Suppressor macrophage treated with lipopolysaccharide for 1 hour (primary cell): ENCODE measurements at places on chromosomes 7 and 10.

GRCh38 chr10:90447831-90448230 lies 410.0 kb downstream of the HTR7 start:
- no peak for DNase-seq

DNA sequence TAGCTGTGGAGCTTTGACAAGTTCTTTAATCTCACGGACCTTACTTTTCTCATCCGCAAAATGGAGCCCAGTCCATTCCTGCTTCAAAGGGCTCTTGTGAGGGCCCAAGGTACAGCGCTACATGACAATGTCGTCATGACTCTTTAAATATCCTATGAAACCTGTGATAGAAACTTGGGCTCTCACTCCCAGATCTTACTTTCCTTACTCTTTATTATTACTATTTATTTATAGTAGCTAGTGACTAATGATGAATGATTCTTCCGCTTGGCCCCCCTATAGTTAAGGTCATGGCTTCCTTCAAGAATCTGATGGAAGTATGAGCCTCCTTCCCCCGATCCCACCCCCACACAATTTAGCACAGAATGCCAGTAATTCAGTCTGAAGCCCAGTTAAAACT lies 41.9 kb downstream of the RBM20 start:
- no peak for DNase-seq

GRCh38 chr7:158759749-158760444 lies 55.3 kb upstream of the NCAPG2 start:
- DNase-seq, result no peak

DNA sequence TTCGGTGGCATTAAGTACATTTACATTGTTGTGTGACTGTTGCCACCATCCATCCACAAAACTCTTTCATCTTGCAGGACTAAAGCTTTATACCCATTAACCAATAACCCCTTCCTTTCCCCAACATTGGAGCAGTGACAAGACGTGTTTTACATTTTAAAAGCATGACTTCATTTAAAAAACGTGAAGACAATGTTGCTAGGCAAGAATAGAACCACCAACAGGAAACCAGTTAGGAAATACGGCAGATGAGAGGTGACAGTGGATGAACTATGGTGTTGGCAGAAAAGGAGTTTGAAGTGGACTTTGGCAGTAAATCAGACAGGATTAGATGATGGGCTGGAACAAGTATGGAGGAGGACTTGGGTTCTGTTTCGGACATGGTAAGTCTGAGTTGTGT lies 17.0 kb downstream of the TMEM236 start:
- DNase-seq, result no peak

DNA sequence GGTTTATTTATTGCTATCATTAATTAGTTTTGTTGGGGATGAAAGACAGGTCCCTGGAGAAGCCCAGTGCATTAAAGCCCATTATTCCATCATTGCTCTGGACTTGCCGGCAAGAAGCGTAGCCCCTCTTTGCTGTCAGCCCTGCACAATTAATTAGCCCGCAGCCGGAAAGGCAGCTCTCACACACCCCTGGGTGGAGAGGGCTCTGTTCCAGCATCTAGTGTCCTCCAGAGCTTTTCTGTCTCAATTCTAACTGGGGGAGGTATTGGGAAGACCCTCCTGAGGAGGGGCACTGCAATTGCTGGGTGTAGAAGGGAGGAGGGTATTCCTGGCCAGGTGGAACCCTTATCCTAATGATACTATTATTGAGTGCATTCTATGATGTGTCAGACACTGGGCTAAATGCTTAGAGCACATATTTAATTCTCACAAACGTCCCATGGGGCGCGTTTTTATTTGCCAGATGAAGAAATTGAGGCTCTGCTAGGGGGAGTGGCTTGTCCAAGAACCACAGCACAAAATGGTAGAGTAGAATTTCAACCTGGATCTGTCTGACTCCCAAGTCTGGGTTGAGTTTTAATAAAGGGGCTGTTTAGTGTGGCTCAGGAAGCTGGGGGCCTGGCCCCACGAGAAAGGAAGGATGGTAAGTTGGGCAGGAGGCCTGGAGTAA lies 148.1 kb upstream of the PCBD1 start:
- DNase-seq, result no peak

DNA sequence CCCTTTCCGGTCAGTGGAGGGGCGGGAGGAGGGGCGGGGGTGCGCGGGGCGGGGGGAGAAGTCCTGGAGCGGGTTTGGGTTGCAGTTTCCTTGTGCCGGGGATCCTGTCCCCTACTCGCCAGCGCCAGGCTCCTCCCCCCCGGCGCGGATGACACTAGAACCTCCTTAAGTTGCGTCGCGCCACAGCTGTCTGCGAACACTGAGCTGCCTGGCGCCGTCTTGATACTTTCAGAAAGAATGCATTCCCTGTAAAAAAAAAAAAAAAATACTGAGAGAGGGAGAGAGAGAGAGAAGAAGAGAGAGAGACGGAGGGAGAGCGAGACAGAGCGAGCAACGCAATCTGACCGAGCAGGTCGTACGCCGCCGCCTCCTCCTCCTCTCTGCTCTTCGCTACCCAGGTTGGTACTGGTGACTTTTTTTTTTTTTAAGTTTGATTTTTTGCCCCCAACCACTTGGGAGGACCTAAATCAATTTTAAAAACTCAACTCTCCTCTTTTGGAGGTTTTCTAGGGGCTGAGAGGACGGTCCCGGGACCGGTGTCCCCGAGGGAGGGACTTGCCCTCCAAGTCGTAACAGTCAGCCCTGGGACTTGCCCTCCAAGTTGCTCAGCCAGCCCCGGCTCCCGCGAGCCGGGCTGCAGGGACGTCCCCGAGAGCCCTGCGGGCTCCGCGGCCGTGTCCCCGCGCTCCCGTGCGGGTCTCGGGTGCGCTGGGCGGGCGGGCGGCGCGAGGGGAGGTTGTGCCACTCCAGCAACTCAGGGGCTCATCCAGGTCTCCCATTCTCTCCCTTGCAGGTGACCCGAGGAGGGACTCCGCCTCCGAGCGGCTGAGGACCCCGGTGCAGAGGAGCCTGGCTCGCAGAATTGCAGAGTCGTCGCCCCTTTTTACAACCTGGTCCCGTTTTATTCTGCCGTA lies at the start of gene GATA3:
Gene GATA3, plus strand, starts transcription at position 195 of the 914 bp plus-strand sequence. CDS start 968 bp downstream, outside the sequence.
- DNase-seq, result peak; percentile 68

GRCh38 chr10:7957591-7957990 lies 96.9 kb upstream of the GATA3 start:
- DNase-seq, result no peak

DNA sequence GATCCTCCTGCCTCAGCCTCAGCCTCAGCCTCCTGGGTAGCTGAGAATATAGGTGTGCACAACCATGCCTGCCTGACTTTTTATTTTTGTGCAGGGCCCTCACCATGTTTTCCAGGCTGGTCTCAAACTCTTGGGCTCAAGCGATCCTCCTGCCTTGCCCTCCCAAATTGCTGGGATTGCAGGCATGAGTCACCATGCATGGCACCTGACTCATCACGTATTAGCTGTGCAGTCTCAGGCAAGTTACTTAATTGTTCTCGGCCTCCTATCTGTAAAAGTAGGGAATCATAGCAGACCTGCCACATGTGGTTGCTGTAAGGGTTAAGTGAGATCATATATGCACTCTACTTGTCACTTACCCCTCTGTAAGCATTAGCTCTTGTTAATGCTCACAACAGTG lies 117.2 kb downstream of the ANLN start:
- no peak for DNase-seq

GRCh38 chr7:83850125-83850524 lies 201.2 kb upstream of the SEMA3E start:
- DNase-seq, result no peak

GRCh38 chr7:9124320-9124719 lies 690.9 kb downstream of the NXPH1 start:
- DNase-seq, result no peak

GRCh38 chr7:12173671-12174070 lies 37.4 kb upstream of the TMEM106B start:
- no peak for DNase-seq

- no peak for DNase-seq
Observed at GRCh38 chr10:66811211-66811610, 114.6 kb upstream of the LRRTM3 start.

- no peak for DNase-seq
Observed at GRCh38 chr7:113912876-113913275, 5.9 kb downstream of the PPP1R3A start.

GRCh38 chr7:33923440-33924229 lies 18.3 kb downstream of the BMPER start:
- DNase-seq, result no peak

DNA sequence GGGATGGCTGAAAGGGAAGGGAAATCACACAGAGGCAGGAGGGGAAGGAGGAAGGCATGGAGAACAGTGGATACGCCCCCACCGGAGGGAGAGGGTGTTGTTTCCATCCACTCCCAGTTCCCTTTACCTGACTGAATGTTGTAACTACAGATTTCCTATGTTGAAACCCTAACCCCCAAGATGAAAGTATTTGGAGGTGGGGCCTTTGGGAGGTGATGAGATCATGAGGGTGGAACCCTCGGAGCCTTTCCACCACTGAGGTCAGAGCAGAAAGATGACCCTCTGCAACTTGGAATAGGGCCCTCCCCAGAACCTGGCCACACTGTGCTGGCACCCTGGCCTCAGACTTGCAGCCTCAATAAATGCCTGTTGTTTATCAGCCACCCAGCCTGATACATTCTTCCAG lies 48.6 kb upstream of the CNPY1 start:
- peak; percentile 19 for DNase-seq

DNA sequence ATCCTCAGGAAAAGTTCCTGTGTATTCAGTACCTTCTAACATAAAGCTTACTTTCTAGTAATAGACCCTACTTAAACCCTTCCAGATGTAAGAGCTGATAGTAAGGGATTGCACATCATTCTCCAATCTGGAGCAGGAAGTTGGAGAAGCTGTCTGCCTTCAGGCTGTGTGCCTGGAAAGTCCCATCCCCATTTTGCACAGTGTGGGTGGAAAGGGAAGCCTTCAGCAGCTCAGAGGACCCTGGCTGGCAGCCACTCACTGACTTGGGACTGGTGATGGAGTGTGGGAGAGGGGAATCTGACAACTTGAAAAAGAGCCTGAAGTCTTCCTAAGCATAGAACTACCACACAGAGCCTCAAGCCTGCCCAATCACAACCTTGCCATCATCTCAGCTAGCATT lies 164.1 kb upstream of the ADO start:
- peak; percentile 95 for DNase-seq

DNA sequence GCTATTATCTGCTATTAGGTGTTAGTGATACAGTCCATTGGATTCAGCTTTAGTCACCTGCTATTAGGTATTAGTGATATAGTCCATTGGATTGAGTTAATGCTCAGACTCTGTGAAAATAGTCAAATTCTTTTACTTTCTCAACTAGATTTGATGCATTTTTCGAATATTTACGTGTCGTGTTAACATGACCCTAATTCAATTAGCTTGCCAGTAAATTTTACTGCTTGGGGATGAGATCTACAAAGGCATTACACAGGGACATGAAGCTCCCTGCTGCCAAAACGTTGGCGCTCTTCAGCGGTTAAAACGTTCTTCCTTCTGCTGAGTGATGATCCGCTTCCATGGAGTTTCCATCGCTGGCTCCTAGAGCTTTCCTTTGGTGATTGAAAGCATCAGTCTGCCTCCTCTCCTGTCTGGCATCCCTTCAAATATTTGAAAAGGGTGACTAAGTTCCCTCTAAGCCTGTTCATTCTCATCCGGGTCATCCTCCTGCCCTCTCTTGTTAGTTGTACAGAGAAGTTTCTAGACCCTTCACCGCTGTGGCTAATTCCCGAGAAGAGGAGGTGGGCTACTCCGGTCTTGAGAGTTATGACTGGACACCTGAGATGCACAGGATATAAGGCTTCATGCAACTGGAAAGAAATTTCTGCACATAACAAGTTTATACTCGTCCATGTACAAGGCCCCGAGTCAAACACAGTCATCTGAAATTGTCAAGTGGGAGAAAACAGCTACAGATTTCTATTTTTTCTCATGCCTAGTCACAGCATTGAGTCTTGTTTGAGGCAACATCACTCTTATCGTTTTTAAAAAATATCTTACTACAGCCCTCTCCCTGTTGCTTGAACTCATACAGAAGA lies 254.0 kb downstream of the KLF6 start:
- DNase-seq, result no peak

GRCh38 chr7:99365318-99366141 lies 9.0 kb upstream of the ARPC1B start:
- peak; percentile 46 for DNase-seq

DNA sequence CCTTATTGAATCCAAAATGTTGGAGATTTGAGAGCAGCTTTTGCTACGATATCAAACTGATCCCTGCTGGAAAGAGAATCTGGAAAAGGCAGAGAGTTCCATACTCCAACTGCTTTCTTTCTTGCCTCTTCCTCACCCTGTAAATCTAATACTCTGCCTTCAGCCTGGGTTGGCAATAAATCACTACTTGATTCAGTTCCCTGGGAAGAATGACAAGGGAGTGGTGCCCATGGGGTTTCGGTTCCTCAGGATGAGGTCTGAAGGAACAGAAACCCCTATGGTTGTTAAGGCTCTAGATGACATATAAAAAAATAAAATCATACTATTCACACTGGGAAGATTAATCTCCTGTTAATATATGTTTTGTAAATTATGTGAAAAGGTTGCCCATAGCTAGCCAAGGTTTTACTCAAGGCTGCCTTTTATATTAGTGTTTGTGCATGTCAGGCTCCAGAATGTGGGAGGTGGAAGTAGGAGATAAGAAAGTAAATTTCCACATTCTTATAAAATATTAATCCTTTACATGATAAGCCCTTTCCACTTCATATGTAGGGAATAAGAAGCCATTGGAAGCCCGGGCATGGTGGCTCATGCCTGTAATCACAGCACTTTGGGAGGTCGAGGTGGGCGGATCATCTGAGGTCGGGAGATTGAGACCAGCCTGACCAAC lies 106.2 kb upstream of the CACNA2D1 start:
- no peak for DNase-seq

- DNase-seq, result no peak
Observed at GRCh38 chr7:137820677-137821420, 25.9 kb downstream of the DGKI start.

GRCh38 chr7:38908759-38909335 lies at the start of gene VPS41:
Gene VPS41, minus strand, starts transcription at chr7:38909191. Its CDS starts 17 bp downstream, at chr7:38909174.
- DNase-seq, result peak; percentile 81

- peak; percentile 49 for DNase-seq
Observed at GRCh38 chr7:152145853-152146466, 120.5 kb downstream of the GALNT11 start.

GRCh38 chr7:129136887-129137642 lies 7.4 kb upstream of the TSPAN33 start:
- DNase-seq, result peak; percentile 63

- no peak for DNase-seq
Observed at GRCh38 chr10:490891-491571, 198.4 kb downstream of the DIP2C start.

- DNase-seq, result no peak
Observed at GRCh38 chr7:25347360-25348066, 119.2 kb upstream of the NPVF start.

DNA sequence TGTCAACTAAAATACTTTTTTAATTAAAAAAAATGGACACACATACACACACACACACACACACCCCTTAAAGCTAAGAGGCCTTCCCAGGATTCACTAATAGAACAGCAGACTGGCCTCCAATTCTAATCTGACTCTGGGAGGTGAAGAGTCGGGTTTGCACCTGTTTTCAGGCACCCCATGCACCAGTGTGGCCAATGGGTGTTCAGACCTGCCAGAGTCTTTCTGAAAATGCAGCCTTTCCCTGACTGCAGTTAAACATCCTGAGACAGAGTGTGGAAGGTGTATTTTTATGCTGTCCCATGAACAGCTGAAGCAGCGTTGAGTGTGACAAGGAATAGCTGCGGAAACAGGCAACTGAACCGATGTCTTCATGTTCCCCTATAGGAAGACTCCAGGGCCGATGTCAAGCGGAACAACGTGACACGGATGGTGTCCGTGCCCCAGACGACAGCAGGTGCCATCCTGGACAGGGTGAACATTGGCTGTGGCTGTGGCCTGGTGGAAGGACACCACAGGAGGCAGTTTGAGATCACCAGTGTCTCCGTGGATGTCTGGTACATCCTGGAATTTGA lies 74.6 kb upstream of the LYZL2 start:
- no peak for DNase-seq
